ENCODE measurements at places on chromosomes 3 and 15.

GRCh38 chr3:34212656-34213055, 414.2 kb downstream of the PDCD6IP start:
- DNase-seq: peak; percentile 14

DNA sequence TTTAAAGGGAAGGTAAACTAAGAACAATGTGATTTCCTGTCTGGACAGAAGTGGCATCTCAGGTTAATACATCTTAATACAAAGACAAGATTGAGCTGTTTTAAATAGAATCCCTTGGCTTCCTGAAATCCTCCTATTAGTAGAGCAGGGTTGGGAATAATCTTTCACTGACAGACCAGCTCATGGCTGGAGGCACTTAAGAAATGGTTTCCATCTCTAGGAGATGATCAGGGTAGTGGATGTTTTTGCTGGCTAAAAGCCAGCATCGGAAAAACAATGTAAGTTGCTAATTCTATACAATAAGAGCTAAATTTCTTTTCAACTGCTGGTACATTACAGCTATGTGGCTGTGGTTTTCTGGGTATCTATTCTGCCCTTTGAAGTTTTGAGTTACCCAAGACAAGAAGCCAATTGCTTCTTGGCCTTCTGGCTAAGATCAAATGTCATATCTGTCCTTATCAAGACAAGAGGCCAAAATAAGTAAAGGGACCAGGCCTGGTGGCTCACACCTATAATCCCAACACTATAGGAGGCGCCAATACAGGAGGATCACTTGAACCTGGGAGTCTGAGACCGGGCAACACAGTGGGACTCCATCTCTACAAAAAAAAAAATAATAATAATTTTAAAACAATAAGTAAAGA, 49.6 kb downstream of the SHQ1 start:
- no peak for DNase-seq

DNA sequence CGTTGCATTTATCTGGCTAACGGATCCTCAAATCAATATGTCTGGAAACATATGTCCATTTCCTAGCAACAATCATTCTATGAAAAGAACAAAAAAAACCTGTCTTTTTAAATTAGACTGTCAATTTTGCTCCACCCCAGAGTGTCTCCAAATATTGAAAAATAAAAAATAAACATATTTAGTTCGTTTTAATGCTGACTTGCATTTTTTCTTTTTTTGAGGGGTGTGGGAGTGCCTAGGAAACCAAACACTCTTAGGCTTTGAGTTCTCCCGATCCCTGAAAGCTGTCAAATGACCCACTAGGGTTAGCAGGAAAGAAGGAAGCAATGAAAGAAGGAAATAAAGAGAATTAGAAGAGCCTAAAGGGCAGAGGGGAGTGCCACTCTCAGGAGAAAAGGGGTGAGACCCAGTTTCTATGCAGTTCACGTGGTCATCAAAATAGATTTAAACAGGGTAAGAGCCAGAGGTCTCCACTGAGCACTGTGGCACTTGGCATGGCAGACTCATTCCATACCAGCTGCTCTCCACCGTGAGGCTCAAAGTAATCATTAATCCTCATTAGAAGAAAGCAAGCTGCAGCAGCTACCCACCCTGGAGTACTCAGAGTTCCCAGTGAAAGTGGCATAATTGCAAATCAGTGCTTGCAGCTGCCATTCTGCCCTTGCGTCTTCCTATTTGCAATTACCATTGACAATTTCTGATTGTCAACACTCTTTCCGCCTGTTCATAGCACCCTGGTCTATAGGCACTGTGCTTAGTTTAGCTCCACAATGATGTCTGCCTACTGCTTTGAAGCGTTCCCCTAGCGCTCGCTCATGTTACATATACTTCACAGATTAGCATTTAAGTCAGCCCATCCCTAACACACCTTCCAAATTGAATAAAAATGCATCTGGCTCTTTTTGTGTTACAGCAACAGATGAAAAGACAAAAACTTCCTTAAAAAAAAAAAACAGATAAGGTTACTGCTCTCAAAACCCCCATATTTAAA, 32.3 kb downstream of the PDZRN3 start:
- no peak for DNase-seq

- no peak for DNase-seq
These were observed 52.6 kb downstream of the AGTR1 start for GRCh38 chr3:148750296-148750695.

- no peak for DNase-seq
These were observed 83.8 kb downstream of the LINGO1 start for GRCh38 chr15:77548589-77549557.

GRCh38 chr3:183161552-183162336, 790 bp downstream of the LAMP3 start:
- DNase-seq: no peak

DNA sequence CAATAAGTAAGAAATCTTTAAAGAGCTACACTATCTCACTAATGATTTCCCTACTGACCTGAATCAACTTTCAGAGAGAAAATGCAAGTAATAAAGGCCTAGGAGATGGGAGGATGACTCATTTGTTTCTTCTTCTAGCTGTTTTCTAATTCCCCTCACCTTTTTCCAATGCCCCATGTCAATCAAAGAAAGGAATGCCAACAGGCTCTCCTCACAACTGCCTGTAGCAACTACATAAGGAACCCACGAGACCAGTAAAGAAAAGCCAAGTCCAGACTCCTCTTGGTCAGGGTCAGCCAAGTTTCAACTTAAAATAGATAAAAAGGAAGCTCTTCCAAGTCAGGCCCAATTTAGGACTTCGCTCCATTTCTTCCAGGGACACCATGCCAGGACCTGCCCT, 201.9 kb downstream of the TNIK start:
- DNase-seq: no peak

- no peak for DNase-seq
These were observed 998.6 kb upstream of the EPHA6 start for GRCh38 chr3:95815828-95816227.

GRCh38 chr3:67377299-67377698, 277.1 kb downstream of the SUCLG2 start:
- no peak for DNase-seq

DNA sequence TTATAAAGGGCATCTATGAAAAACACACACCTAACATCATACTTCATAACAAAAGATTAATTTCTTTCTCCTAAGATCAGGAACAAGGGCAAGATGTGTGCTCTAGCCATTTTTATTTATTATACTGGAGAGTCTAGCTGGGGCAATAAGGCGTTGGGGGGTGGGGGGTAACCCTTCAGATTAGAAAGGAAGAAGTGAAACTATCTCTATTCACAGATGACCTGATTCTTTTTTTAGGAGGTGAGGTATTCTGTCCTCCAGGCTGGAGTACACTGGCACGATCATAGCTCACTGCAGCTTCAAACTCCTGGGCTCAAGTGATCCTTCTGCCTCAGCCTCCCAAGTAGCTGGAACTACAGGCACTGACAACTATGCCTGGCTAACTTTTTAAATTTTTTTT, 89.5 kb upstream of the MANF start:
- DNase-seq: no peak

DNA sequence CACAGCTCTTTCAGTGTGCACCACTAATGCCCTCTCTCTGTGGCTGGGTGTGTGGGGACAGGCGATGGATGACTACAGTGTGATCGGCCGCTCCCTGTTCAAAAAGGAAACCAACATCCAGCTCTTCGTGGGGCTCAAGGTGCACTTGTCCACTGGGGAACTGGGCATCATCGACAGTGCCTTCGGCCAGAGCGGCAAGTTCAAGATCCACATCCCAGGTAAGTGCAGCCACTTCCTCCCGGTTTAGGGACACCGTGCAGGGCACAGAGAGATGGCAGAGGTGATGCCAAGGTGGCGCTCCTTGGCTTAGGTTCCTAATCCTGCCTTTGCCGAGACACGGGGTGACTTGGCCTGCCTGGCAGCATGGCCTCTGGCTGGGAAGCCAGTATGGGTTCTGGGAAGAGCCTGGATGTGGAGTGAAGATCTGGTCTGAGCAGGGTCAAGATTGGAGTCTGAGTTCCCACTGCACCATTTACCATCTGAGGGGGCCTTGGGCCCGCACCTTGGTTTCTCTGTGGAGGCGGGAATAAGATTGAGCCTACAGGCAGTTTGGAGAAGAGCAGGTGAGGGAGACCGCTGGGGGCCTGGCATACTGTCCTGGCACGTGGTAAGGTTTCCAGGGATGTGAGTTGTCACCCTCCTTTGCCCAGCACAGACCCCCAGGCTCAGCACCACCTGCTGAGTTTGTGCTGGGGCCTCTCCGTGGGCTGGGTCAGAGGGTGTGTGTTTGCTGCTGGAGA, 108.4 kb downstream of the DNAJB8 start:
- no peak for DNase-seq

DNA sequence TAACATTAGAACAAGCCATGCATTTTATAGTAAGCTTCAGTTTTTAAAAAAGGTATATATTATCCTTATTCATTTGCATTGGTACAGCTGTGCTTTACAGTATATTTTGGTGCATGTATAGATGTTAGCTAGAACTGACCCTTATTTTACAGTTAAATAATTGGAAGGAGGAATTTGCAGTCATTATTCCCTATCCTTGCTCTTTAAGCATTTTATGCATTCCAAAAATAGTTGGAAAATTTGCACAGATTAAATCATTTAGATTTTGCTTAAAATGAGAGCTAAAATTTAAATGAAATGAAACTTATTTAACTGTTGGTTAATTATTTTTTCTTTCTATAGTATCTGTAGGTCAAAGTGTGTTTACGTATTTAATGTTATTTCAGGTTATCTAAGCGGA, 667.1 kb downstream of the NAALADL2 start:
- no peak for DNase-seq

DNA sequence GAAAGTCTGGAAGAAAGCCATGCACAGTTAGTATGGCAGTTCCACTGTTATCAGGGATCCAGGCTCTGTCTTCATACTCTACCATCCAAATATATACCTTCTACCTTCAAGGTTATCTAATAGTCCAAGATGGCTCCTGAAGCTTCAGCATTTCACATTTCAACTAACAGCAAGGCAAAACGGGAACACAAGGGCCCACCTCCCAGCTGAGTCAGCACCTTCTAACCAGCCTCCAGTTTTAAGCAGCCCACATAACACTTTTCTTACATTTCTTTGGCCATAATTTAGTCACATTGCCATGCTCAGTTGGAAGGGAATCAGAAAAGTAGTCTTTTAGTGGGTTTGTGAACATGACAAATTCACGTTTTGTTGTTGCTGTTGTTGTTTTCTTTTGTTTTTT, 15.4 kb upstream of the MSL2 start:
- no peak for DNase-seq

- no peak for DNase-seq
These were observed 34.6 kb downstream of the BTD start for GRCh38 chr3:15636028-15636709.

- no peak for DNase-seq
These were observed 312.3 kb downstream of the EPHA3 start for GRCh38 chr3:89419647-89420241.

DNA sequence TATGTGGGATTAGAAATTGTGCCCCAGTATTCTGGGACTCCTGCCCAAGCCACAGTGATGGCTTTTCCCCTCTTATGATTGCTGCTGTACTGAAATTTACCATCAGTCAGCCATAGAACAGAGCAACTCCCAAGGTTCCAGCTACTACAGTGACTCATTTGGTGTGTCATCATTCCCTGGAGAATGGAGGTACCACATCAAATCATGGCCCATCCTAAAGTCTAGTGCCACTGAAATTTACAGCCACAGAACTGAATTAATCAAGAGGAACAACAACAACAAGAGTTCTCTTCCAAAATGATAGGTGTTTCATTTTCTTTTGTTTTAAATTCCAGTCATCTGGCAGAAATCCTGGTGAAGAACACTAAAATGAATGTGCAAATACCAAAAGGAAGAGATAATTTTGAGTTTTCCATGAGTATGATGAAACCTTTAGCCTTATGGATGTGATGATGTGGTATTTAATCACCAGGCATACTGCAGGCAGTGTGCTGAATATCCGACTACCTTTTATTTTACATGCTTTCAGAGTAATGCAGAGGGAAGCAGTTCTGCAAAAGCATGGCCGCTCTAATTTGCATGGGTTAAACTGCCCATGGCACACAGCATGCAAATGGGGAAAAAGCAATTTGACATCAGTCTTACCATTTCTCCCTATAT, 75.6 kb upstream of the SLC2A2 start:
- no peak for DNase-seq

DNA sequence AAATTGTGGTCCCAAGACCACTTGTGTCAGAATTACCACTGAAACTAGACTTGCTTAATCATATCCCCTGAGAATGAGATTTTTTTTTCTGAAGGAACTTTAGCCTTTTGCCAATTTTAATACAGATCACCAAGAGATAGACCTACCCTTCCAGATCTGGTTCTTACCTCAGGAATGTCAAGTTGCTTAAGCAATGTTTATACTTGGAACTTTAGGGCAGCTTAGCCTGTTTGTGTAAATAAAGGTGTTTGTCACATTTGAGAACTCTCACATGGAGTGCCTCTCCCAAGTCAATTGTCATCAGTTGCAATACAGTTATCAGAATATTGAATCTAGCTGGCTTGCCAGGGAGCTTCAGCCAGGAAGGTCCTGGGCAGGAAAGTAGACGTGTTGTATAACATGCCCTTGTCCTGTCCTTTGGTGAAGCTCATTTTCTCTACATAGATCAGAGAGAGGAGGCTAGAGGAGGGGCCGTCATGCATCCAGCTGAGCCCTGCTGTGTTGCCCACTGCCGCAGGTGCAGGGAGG, 3.9 kb downstream of the GPD1L start:
- no peak for DNase-seq

DNA sequence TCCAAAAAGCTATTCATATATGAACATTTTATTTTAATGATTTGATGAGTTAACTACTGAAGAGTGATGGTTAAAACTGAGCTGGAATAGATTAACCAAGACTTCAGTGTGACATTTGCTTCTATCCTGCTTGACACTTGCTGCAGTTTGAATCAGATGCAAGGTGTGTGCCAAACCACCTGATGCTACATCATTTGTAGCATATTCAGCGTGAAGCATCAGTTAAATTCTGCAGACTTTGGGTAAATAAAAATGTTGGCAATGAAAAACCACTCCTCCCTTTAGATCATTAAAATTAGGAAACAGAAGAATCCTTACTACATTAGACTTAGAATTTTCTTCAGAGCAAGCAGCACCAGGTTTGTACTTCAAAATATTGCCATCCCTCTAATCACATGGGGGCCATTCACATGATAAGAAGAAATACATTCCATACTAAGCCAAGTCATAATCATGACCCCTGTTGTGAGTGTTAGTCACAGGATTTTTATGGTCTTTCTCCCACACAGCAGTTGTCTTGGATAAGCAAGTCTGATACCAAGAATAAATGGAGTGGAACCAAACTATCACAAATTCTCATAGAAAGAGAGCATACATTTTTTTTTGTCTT, 160.7 kb upstream of the TNIK start:
- DNase-seq: no peak

GRCh38 chr15:28123408-28124023, 24.4 kb upstream of the OCA2 start:
- peak; percentile 84 for DNase-seq

GRCh38 chr15:69854001-69854400, 243.7 kb downstream of the TLE3 start:
- DNase-seq: no peak

- no peak for DNase-seq
These were observed 397.4 kb upstream of the AZI2 start for GRCh38 chr3:28745916-28746617.

DNA sequence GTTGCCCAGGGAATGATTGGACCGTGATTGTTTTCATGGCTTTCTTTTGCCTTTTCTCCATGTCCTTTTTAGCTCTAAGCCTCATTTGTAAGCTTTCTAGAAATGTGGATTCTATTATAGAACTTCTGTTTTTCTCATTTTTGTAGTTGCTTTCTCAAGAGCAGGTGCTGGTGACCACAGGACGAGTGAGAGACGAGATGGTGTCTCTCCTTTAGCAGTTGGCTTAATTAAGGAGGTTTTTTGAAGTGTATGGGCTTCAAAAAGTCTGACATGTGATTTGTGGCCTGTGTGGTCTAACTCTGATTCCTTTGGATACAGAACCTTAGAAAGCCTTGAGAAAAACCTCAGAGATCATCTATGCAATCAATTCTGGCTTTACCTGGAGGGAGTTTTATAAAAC, 292.8 kb downstream of the LPP start:
- no peak for DNase-seq
